ENCODE measurements at places on chromosomes 16 and 17.

GRCh38 chr17:28196636-28197035 lies 122.4 kb upstream of the TMEM97 start:
- DNase-seq = no peak

- no peak for DNase-seq
These were observed 20.2 kb upstream of the ENGASE start for GRCh38 chr17:79054200-79054960.

GRCh38 chr17:16100737-16101400 lies 101.2 kb downstream of the TTC19 start:
- DNase-seq = no peak

DNA sequence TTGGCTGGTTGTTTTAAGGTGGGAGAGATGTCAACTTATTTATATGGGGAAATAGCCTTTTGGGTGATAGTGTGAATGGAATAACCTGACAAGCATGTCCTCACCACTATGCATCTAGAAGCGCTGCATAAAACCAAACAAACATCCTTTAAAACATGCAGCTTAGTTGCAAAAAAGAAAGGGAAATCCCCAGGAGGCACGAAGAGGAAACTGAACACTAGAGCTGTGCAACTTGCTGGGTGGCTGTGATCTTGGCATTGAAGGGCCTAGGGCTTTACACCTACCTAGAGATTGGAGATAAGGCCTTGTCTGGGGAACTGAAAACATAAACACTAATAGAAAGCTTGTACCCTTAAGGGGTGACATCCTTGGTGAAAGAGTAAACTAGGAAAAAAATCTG lies 7.3 kb downstream of the C16orf54 start:
- no peak for DNase-seq

GRCh38 chr16:64390102-64390501 lies 731.8 kb downstream of the CDH11 start:
- DNase-seq = no peak

- DNase-seq = no peak
These were observed 2.2 kb upstream of the CMIP start for GRCh38 chr16:81442220-81442915.

GRCh38 chr17:10070690-10071089 lies 127.7 kb downstream of the GAS7 start:
- DNase-seq = no peak
